ENCODE measurements at places on chromosomes 5 and 9.

DNA sequence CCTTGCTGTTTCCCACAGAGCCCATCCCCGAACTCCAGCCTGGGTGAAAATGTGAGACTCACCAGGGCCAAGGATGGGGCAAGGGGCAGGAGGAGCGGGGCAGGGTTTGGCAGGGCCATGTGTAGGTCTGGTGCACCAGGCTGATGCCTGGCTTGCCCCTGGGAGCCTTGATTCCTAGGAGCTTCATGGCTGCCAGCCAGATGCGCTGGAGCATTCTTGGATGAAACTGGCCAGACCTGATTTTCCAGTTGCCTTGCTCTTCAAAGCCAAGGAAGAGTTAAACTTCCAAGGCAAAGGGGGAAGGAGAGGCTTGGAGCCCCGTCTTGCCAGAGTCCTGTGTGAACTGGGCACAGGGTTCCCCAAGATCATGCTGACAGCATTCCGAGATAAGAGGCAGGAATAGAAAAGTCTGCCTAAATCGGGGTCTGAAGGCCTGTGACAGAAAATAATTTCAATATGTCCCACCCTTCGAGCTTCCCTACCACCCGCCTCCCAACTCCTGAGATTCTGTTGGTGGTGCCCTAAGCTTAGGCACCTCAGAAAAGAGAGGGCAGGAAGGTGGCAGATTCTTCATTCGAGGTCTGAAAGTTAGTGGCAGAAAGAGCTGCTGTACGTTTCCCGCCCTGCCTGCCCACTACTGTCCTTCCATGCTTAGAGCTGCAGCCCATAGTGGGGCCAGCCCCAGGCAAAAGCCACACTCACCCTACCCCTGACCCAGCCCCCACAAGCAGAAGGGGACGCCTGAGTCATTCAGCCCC is 20.4 kb downstream of the FAT2 start:
- no peak for DNase-seq

DNA sequence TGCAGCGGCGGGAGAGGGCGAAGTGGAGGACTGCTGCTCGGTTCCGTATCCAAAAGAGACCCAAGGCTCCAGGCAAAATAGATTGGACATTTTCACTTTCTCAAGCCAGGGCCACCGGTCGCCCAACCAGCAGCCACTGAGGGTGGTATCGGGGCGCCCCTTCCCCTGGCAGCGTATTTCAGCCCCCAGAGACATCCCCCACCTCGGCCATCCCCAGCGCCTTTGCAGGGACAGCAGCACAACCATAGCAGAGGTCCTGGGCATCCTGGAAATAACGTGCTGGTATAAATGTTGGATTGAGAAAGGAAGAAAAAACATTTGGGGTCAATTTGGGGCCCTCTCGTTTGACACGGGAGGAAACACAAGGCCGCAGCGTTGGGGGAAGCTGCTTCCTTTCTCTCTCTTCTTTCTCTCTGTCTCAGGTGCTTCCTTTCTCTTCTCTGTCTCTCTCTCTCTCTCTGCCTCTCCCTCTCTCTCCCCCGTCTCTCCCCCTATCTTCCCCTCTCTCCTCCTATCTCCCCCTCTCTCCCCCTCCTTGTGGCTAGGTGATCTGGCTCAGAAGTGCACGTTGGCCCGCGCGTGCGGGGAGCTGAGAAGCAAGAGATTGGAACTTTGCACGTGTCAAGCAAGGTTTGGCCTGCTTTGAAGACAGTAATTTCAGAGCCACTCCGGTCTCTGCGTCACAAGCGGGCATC is 624 bp upstream of the RETREG1 start:
- no peak for DNase-seq

GRCh38 chr5:44536650-44537260 is 147.5 kb upstream of the FGF10 start:
- no peak for DNase-seq

GRCh38 chr5:35900972-35901695 is 37.3 kb downstream of the CAPSL start:
- no peak for DNase-seq

DNA sequence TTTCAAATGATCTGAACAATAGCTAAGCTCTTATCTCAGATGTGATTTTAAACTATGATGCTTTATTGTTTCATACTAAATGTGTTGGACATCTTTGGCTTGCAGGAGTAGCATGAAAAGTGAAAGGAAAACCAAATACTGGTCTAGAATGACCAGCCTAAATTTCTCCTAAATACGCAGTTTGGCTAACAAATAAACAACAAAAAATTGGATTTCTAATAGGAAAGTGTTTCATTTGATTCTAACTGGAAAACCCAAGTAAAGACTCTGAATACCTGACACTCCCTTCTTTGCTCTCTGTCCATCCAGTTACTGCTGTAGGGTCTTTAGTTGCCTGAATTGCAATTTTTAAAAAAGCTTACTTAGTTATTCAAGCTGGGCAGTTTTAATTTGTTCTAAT is 111.7 kb upstream of the ACOT12 start:
- no peak for DNase-seq
